Left renal cortex interstitium (tissue), 4 donors: ENCODE measurements at places on chromosomes 3 and 15.

- DNase-seq = no peak
Observed at GRCh38 chr3:33426630-33427317, 13.4 kb downstream of the UBP1 start.

DNA sequence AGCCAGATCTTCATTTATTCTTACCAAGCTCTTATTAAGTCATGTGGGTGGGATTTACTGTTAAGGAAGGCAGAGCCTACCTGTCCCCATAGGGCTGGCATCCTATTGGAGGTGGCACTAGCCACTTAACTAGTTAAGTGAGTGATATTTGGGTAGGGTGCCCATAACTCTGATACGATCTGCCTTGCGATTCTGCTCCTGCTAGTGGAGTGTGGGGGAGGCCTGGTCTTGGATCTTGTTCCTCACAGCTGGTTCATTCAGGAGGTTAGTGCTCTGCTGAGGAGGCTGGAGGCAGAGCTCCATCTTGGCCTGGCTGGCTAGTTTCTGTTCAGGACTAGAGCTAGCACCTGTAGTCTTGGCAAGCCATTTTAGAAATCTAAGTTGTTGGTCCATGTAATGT, 9.3 kb downstream of the BAHD1 start:
- no peak for DNase-seq

- no peak for DNase-seq
Observed at GRCh38 chr15:69086427-69087204, 72.1 kb downstream of the NOX5 start.

GRCh38 chr3:60456180-60456579, 795.1 kb downstream of the FHIT start:
- DNase-seq = no peak

DNA sequence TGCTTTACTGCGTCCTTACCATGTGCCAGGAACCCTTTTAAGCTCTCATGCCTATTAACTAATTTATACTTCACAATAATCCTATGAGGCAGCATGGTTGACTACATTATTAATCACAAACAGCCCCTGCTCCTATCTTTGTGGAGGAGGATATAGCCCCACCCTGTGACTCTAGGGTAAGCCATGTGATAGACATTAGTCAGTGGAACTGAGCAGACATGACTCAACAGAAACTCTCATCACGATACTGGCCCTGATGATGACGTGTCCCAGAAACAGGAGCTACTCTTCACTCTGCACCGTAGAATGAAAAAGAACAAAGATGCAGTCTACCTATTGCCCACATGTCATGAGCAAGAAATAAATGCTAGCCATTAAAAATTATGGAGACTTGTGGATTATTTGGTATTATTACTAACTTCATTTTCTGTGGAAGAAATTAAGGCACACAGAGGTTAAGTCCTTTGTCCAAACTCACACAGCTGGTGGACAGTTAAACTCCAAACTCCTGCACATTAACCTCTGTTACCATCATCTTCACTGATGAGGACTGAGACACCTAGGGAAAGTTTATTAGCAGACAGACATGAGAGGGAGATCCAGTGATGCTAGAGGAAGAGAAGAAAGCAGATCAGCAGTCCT, 51.2 kb downstream of the CFAP20DC start:
- DNase-seq = no peak
